ENCODE measurements at places on chromosomes 4 and X.

- DNase-seq, result peak; percentile 62
Observed at GRCh38 chrX:19673375-19674040, 158.2 kb upstream of the MAP3K15 start.

DNA sequence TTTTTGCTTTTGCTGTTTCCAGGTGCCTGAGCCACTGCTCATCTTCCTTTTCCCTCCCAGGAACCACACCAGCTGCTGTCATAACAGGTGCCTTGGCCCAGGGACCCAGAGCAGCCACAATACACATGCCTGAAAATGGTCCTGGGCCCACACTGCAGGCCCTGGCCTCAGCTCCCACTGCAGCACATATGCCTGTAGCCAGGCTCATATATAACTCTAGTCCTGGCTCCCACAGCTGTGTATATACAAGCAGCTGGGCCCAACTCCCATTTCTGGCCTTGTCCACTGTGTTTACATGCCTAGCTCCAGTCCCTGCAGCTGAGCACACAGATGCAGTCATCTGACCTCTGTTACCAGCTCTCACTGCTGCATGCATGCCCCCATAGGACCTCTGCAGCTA lies 930.5 kb downstream of the ADGRL3 start:
- no peak for DNase-seq

- DNase-seq, result peak; percentile 49
Observed at GRCh38 chr4:73683456-73683855, 56.9 kb upstream of the CXCL8 start.

DNA sequence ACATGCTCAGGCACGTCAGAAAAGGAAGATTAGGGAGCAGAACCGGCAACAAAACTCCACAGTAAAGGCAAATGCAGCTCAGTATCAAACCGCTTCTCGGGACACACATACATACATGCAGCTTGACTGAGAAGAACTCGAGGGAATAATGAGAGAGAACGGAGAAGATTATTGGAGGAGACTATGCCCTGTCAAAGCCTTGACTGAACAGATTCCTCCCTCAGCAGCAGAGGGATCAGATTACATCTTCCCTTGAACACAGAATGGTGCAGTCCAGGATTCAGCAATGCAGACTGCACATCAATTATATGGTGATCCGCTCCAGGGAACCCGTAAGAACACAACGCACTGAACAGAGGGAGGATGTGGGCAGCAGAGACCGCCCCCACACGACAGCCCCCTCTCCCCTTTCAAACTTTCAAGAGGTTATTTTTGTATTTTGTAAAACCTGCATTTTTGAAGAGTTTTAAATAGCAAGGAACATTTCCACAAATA lies 183.2 kb downstream of the FBXW7 start:
- no peak for DNase-seq
